ENCODE measurements at places on chromosomes 1 and 21.

GRCh38 chr1:88729297-88729696, 45.2 kb downstream of the PKN2 start:
- no peak for DNase-seq

DNA sequence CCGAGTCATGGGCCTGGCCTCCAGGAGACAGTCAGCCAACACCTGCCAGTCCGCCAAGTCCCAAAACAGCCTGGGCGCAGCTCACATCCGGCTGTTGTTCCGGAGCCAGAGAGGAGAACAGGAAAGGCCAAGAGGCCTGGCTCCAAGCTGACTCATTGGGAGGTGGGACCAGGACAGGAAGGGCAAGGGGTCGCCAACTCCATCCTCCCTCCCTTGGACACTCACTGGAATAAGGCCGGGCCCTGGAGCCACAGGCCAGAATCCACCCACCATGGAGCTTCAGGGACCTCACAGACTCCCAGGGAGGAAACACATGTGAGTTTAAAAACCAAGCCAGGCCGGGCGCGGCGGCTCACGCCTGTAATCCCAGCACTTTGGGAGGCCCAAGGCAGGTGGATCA, 25.1 kb upstream of the CLIC4 start:
- no peak for DNase-seq

DNA sequence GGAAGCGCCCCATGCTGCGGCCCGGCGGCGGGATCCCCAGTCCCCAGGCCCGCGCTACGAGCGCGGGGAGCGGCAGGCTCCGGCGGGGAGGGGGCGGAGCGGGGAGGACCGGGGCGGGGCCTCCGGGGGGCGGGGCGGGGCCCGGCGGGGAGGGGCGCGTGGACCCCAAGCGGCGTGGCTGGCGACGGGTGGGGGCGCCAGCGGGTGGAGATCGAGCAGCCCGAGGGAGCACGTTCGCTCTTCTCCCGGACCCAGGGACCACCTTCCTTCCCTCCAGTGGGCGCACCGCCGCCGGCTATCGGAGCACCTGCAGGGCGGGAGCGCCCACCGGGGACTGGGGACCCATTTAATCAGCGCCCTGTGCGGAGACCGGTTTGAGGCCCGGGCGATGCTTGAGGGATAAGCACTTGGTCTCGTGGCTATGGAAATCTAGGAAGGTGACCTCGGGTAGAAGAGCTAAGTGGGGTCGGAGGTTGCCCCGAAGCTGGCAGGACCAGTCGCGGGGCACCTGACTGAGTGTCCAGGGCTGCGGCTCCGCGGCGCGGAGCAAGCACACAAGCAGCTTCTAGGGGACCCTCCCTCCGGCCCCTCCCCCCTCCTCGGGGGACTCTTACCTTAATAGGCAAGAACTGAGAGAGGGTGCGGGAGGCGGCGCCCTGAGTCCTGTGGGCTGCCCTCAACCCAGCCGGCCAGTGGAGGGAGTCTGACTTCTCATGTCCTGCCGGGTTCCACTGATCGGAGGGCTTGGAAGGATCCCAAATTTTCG, at the start of gene TSPAN2:
TSPAN2 (minus strand) TSS at position 84 of the 766 bp plus-strand sequence; CDS start at position 13, 71 bp downstream.
- DNase-seq, result peak; percentile 25

DNA sequence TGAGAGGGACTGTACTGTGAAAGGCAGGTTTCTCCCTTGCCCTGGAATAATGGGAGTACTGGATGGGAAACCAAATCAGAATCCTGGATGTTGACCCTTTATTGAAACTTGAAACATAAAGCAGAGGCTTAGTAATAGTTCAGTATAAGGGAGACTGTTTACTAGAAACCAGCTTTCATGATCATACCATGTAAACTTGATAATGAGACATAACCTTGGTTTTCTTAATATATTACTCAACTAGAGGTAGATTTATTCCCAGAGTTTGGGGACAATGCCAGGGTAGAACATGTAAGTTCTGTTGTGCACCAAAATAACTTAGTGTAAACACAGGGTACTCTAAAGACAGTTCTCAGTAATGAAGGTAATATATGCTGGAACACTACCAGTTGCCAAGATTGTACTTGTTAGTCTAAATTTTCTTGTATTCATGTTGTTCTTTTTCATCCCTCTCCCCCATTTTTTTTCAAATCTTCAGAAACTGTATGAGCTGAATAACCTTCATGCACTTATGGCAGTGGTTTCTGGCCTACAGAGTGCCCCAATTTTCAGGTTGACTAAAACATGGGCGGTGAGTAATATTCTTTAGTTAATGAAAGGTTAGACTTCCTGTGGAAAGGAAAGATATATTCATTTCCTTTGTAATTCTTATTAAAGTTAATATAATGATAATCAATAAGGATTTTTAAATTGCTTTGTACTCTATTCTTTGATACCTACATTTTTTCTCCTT, 49.6 kb downstream of the ANGPTL1 start:
- peak; percentile 5 for DNase-seq

- DNase-seq, result peak; percentile 16
Measured at GRCh38 chr1:174160109-174160473, 771 bp downstream of the RABGAP1L start.

- no peak for DNase-seq
Measured at GRCh38 chr1:195745189-195746010, 862.8 kb downstream of the KCNT2 start.

GRCh38 chr1:55131801-55132200, 83.4 kb downstream of the USP24 start:
- DNase-seq, result no peak

- no peak for DNase-seq
Measured at GRCh38 chr1:222021129-222021528, 279.2 kb upstream of the DUSP10 start.

- no peak for DNase-seq
Measured at GRCh38 chr1:151811181-151811580, 6.0 kb upstream of the LINGO4 start.

- no peak for DNase-seq
Measured at GRCh38 chr1:8404460-8405370, 86.8 kb downstream of the SLC45A1 start.

DNA sequence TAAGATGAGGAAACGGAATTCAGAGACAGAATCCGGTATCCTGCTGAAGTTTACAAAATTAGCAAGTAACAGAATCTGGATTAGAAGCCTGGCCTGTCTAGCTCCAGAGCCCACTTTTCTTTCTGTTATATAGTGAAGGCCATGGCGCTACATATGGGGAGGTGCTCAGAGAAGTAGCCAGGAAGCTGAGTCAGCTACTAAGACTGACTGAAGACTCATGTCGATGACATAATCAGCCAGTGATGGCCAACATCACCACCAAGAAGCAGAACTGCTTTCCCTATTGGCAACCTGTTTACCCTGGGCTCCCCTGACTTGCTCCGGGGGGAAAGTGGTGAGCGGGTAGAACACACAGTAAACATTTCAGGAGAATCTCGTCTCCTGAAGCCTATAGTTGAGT, 18.8 kb downstream of the LRRC52 start:
- DNase-seq, result no peak

DNA sequence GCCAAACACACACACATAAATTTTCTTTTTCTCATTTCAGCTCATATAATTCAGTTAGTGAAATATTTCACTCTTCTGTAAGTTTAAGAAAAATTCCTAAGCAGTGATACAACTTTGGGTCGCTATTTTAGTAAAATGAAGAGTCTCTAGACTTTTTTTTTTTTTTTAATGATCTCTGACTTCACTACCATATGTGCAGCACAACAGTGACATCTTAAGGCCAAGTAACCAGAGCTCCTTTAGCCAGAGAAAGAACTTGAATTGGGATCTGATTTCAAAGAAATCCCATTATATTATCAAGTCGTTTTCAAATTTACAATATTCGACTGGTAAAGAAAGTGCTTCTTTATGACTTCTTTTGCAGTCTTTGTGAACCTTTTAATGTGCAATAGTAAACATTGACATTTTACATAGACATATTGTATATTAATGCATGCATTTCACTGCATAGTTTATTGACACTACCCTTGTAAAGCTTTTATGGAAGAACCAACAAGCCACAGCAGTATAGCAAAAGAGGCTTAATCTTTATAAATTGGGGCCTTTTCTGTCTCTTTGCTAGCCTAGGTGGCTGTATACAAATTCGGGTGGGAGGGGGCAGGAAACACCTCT, 62.2 kb downstream of the LRRC40 start:
- no peak for DNase-seq

- no peak for DNase-seq
Measured at GRCh38 chr1:244388961-244389360, 62.7 kb downstream of the ADSS2 start.

DNA sequence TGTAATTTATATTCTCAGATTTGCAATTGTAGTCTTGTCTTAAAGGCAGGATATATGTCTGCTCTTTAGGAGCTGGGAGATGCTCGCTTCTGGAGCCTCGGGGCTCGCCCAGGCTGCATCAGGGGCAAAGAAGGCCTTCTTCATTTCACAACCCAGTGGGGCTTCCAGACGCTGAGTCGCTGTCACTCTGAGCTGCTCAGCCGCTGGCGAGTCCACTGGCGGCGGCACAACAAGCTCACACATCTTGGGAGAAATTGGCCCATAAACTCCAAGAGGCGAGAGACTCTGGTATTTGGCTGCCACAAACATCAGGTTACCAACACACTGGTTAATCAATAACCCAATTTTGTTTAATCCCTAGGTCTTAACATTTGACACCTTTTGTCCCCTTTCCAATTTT, 216.6 kb downstream of the ATG4C start:
- DNase-seq, result no peak

GRCh38 chr1:155241841-155242264, 13.4 kb downstream of the ENTREP3 start:
- DNase-seq, result no peak

DNA sequence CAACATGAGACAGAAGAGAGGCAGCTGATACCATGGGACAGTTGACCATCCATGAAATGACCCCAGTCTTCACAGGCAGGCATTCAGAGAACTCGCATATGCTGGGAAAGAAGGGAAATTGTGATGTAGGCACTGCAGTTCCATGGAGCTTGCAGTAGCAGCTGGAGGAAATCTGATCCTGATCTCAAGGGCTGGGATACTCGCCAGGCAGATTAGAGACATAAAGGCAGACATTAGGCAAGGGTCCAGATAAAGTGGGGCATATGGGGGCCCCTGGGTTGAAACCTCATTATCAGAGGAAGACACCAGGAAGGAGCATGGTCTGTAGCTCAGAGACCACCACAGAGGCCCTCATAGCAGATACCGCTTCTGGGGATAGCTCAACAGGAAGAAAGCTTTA, 48.7 kb upstream of the TNR start:
- DNase-seq, result no peak

GRCh38 chr1:241323514-241324195, 33.4 kb downstream of the RGS7 start:
- peak; percentile 3 for DNase-seq

GRCh38 chr1:172909606-172910326, 141.0 kb downstream of the TNFSF18 start:
- no peak for DNase-seq

DNA sequence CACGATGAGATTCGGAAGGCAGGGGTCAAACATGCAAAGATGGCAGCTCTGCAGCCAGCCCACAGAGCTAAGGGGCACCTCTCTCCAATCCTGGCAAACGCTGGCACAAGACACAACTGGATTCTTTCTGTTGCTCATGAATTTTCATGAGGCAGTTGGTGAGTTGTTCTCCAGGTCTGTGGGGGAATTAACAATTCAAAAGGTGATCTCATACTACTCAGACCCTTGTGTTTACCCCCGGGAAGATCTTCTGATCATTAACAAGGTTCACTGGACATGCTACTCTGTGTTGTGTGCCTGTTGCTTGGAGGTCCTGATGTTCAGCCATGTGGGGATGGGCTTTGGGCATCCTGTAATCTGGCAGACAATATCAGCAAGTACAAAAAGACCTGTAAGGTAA, 128.9 kb downstream of the HHAT start:
- DNase-seq, result no peak

DNA sequence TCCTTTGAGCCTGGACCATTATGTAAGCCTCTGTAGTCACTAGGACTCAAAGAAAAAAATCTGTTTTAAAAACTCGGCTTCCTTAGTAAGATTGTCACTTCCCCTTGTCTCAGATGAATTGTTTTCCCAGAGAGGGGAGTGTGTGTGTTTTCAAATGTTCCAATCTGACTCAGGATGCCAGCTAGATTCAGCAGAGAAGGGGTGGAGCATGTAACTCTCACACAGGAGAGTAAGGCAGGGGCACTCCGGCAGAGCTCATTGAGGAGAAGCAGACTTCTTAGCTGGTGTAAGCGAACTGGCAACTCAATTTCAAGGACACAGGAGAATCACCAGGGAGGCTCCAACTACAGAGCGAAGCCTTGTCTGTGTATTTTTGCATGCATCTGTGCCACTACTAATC, 623.2 kb downstream of the LMO4 start:
- no peak for DNase-seq

DNA sequence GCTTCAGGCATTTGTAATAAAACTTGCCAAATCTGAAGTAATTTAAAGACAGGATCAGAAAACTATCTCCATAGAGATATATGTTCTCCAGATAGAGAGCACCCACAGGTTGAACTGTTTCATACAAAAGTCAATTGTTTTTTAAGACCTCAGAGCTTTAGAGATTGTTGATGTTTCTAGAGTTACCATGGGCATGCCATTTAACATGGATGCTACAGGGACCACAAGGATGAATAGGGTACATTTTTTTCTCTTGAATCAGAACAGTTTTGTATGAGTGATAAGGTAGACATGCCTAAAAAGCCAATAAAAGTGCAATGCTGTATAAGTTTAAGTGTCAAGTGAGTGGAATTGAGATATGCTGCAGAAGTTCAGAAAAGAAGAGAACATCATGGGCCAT, 511.0 kb upstream of the CAMK1G start:
- no peak for DNase-seq

GRCh38 chr1:243550276-243550675, 294.4 kb downstream of the SDCCAG8 start:
- DNase-seq, result no peak

GRCh38 chr21:44520326-44521300, 19.4 kb downstream of the KRTAP10-1 start:
- DNase-seq, result no peak

DNA sequence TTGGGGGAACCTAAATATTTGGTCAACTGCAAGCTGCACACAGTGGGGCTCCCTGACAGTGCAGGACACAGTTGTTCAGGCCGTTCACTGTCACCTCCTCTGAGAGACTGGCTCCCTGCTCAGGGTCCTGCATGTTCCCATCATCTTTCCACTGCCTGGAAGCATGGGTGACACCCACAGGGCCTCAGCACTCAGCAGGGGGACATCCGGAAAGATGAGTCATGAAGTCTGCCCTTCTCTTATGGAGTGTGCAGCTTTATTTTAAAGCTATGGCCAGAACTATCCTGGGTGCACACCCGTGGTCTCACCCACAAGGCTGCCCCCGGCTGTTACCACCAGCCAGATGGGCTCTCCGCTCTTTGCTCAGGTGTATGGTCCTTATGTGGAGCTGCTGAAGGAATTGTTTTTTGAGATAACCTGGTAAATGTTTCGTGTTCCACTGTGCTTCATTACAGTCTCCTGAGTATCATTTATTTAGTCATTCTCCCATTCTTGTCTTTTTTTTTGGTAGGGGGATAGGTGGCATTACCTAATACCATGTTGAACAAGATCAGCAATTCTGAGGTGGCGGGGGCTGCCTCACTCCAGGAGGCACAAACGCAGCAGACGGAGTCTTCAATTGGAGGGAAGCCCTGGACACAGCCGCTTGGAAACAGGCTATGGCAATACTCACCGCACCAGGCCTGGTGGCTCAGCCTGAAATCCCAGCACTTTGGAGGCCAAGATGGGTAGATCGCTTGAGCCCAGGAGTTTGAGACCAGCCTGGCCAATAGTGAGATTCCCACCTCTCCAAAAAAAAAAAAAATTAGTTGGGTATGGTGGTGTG, 14.3 kb downstream of the TRIM11 start:
- no peak for DNase-seq

- DNase-seq, result no peak
Measured at GRCh38 chr1:55820501-55820900, 605.3 kb upstream of the USP24 start.

- DNase-seq, result no peak
Measured at GRCh38 chr1:159146980-159147379, 24.4 kb upstream of the CADM3 start.

GRCh38 chr1:80640978-80641377, 1159.8 kb upstream of the ADGRL2 start:
- DNase-seq, result no peak

All from stimulated activated CD4-positive, alpha-beta T cell treated with anti-CD3 and anti-CD28 coated beads, Interleukin-1b, Interleukin-23, amount 100 ng/mL, for 48 hours (primary cell).